ENCODE measurements at places on chromosomes 12 and 14.

DNA sequence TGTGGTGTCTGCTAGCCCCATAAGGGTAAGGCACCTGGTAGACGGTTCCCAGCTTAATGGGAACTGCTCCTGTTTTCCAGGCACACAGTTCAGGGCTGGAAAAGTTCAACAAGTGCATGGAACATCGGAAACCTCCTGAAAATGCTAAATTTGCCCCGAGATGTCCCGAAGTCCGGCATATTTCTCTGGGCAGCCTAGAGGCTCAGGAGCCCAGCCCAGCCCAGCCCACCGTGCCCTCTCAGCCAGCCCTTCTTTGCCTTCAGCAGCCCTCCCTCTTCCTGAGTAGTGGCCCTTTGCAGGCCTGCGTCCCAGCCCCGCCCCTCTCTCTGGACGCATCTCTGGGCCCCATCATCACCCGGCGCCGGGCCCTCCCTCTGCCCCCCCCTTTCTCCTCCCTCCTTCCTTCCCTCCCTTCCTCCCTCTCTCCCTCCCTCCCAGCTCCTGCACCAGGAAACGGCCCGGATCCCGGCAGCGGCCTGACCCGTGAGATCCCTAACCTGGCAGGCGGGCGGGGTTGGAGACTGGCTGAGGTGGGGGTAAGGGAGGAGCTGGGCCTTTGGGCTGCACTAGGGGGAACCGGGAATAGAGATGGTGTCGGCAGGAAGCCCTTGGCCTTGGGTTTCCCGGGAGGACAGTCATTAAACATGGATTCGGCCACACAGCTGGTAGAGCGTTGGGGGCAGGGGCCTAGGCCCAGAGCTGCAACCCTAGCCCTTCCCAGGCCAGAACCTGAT, at the start of gene BCL2L2:
TSS of gene BCL2L2 (plus strand) at position 422 of the 734 bp plus-strand sequence. CDS start 935 bp downstream, outside the sequence.
- peak; percentile 96 for DNase-seq

DNA sequence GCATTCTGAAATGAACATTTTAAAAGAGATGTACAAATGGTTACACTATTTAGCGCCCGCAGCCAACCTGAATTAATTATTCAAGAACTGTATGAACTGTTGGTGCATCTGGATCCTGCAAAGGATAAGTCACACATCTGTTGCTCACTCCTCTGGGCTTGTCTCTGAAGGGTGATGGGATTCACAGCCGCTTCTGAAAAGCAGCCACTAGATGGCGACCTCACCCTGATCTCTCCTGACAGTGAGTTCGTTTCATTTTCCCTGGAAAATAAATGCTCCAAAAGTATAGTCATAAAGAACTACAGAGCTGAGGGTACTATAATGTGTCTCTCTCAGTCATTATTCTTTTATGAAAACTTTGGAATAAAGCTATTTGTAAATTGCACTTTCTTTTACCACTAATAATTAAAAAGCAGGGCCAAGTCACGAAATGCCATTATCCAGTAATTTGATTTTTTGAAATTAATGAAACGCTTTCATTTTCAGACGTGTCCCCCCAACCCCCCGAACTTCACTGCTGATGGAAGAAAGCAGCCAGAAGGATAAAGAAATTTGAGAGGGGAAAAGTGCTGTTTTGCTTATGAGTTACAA, 789.6 kb downstream of the NRXN3 start:
- DNase-seq, result peak; percentile 89

DNA sequence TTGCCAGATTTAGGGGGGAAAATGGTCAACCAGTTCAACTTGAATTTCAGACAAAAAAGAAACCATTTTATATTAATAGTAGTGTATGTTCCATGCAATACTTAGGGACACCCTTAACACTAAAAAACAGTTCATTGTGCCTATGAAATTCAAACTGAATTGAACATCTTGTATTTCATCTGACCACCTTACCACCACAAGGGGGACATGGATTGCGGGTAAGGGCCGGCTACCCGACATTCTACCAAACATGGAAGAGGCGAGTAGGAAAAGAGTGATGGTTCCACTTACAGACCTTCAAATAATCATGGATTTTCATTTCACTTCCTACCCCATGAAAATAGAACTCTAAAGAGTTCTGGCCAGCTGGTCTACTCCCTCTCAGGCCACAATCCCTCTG, 10.3 kb upstream of the STK38L start:
- no peak for DNase-seq

GRCh38 chr14:84532016-84532415, 997.9 kb upstream of the FLRT2 start:
- no peak for DNase-seq

GRCh38 chr14:68394764-68395143, 398.1 kb downstream of the ZFP36L1 start:
- no peak for DNase-seq

- DNase-seq, result peak; percentile 26
Measured at GRCh38 chr14:104138098-104138717, at the start of gene KIF26A. Gene KIF26A (plus strand): TSS chr14:104138587. CDS start chr14:104138723, 136 bp downstream.

- no peak for DNase-seq
Measured at GRCh38 chr12:65911321-65911720, 87.0 kb downstream of the HMGA2 start.

DNA sequence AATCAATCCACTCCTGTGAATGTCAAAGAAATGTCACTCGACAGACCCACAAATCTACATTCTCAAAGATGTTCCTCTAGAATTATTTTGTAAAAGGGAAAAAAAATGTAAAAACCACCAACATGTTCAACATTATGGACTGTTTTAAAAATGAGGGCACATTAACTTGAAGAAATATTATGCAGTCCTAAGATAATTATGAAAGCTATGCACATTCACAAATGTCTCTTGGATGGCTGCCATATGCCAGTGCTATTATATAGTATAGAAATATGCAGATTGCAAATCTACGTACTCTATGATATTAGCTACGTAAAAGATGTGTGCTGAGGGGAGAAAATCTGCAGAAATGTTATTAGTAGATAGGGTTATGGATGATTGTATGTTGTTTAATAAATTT, 334.2 kb downstream of the BMP4 start:
- no peak for DNase-seq

GRCh38 chr12:56029666-56030293, 8.9 kb downstream of the IKZF4 start:
- peak; percentile 88 for DNase-seq

GRCh38 chr12:65539023-65539422, 260.5 kb downstream of the MSRB3 start:
- DNase-seq, result no peak

DNA sequence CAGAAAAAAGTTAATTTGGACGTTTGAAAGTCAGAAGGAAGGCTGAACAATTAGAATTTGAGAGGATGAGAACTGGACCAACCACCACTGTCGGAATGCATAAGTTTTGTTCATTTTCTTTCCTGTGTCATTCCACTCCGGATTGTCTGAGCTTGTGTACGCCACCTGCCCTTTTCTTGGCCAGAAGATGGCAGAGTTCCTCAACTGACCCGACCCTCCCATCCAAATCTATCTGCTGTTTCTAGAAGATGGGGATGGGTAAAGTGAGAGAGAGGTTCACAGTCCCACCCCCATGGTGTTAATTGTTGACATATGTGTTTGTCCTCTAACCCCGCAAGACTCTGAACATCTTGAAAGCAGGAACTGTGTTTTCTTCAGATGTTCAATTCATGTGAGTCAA, 388.0 kb downstream of the VRK1 start:
- DNase-seq, result no peak

- no peak for DNase-seq
Measured at GRCh38 chr14:67680941-67681340, 6.5 kb upstream of the VTI1B start.

- DNase-seq, result peak; percentile 59
Measured at GRCh38 chr12:75933101-75933500, 98.5 kb downstream of the PHLDA1 start.

DNA sequence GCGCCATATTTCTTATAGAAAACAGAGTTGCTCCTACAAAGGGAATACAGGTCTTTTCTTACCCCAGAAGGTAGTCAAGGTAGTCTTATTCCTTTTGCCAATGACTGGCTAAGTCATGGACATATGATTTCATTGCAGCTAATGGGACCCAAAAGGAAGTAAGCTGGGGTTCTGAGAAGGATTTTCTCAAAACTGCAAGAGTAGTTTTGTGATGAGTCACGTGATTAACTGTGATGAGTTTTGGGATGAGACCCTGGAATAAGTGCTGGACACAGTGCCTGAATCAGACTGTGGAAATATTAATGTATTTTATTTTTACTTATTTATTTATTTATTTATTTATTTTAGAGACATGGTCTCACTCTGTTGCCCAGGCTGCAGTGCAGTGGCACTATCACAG, 13.4 kb upstream of the NIN start:
- no peak for DNase-seq

DNA sequence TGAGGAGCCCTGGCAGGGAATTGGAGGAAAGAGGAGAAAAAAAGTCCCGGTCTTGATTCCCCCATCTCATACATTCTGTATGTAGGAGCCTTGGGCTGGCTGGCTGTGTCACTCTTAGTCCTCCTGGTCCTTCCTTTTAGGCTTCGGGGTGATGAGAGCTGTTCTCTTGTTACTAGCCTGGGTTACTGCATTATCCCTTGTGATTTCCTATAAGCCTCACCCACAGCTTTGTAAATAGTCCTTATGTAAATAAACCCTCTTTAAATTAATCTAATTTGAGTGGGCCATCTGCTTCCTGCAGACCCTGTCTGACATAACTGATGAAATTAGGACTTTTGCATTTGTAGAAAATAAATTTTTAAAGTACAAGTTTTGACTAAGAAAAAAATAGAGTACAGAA, 19.2 kb downstream of the DNM1L start:
- no peak for DNase-seq

GRCh38 chr12:56593909-56594621, 36.1 kb downstream of the BAZ2A start:
- DNase-seq, result peak; percentile 89

DNA sequence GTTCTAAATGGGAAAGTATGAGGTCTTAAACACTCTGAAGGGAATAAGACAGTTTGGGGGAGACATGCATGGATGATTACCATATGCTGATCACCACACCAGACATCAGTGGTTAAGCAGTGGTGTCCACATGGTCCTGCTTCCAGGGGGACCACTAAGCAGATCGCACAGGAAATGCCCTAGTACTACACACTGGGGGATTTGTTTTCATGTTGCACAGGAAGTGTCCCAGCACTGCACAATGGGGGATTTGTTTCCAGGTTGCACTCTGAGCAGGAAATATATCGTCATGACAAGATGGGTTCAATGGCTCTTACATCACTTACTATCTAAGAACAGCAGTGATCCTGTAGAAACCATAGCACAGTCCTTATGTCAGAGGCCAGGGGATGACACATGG, 245.5 kb downstream of the BCL11B start:
- no peak for DNase-seq

DNA sequence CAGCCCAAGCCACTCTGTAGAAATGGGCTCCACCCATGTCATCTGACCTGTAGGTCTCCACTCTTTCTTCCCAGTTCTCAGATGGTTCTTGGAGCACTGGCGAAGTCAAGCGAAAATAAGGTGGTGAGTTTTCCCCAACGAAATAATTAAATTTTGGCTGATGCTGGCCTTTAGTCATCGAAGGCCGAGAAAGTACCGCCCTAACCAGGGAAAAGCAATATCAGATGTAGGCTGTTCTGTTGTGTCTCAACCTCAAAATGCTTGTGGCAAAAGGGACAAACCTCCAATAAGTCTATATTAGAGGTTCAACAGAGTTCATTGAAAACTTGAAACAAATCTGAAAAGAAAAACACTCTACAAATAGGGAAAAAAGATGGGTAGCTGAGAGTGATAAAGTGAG, 48.6 kb upstream of the BCAT1 start:
- peak; percentile 20 for DNase-seq

- DNase-seq, result no peak
Measured at GRCh38 chr12:87283111-87283510, 746.1 kb downstream of the C12orf50 start.

DNA sequence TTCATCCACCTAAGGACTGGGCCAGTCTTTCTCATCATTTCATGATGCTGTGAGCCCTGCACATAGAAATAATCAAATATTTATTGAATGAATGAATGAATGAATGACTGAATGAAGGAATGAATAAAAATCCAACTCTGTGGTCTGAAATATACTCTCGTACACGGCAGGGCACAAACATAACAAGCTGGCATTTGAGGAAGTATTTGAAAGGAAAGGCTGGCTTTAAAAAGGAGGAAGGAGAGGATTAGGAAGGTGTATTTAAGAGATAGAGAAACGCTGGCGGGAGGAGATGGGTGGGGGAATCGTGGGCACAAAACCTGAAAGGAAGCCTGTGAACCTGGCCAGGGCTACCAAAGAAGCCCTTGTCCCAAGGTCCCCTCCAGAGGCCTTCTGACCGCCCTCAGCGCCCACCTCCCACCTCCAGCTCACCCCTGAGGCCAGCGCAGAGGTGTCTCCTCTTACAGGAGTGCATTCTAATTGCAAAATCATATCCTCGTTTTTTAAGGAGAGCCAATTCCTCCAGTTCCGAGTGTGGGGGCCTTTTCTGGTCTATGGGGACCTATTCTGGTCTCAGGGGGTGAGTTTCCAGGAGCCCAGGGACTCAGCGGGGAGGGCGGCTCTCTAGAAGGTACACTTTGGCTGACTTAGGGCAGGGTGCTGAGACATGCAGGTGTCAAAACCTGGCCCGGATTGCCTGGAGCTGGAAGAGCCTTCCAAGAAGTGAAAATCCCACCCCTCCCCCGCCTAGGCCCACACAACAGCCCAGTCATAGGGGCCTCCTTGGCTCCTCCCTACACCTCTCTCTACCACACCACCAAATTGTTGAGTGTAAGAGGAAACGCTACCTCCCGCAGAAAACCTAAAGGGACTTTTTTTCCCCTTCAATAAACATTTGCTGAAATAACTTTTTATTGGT, 8.7 kb upstream of the JDP2 start:
- no peak for DNase-seq

DNA sequence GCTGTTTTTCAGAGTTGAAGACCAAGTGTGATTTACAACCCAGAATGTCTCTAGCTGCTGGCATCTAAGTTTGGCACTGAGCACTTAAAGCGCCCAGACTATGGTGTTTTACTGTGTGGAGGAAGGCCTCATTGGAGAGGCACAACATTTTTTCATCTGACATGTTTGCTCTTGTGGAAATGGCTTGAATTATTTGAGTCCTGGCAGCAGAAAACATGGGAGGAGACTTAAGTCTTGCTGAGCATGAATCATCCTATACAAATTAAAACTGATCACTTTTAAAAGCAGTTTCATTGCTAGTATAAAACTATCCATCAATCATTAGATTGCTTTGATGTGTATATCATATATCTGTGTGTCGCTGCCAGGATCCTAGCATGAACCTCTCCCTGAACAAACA, 85.9 kb upstream of the REP15 start:
- DNase-seq, result peak; percentile 59

DNA sequence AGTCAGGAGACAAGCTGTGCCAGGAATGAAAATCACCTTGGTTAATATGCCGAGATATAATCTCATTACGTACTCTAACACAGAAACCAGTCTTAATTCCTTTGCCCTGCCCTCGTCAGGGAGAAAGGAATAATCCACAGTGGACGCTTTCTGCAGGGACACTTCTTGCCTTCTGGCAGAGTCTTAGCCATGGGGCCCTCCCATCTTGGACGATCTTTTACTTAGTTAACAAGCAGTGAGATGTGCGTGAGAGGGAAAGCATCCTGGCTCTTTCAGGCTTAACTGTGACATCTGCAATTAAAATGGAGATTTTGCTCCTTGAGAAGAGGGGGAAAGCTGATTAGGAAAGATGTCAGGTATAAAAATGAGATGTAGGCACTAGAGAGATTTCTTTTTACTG, 246.4 kb downstream of the TMEM132C start:
- no peak for DNase-seq

Measured in adipocyte (in vitro differentiated cells).